ENCODE measurements at places on chromosomes 12 and 14.

GRCh38 chr12:85155791-85156190 lies 119.6 kb downstream of the LRRIQ1 start:
- no peak for DNase-seq

- DNase-seq, result no peak
Observed at GRCh38 chr12:89789862-89790261, 81.2 kb upstream of the ATP2B1 start.

DNA sequence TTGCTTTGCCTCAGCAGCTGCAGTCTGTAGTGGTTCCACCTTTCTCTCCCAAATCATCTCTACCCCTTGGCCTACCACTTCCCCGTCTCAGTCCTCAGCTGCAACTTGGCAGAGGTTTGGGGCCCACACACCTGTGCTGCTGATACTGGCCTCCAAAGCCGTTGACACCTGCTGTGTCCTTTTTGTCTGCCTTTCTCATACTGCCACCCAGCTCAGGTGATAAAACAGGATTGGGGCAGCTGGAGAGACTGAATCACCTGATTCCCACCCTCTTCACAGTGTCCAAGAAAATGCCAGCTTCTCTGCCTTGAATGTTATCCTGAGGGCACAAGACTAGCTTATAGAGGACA lies 103.7 kb downstream of the ETV6 start:
- DNase-seq, result no peak

GRCh38 chr12:14454098-14454907 lies 88.8 kb downstream of the ATF7IP start:
- no peak for DNase-seq

DNA sequence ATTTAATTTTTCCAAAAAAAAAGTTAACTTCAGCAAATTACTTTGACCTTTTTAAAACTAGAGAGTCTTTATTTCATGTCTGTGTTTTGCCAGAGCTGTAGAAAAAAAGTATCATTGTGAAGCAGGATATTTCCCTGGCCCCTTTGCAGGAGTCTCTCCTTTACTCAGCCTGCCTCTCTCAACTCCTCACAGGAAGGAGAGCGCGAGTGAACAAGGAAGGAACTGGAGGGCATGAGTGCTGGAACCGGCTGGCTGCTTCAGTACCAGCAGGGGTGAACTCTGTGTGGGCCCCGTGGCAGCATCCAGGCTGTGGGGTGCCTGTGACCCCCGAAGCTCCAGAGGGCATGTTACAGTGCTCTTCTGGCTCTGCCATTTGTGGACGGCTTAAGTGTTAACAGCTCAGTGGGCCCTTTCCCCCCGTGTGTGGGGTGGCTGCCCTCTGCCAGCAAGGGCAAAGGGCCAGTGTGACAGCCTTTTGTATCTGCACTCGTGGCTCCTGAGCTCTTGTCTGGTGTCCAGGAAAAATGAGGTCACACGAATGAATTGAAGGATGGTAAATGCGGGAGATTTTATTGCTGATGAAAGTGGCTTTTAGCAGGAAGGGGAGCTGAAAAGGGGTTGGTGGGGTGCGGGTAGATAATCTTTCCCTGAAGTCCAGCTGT lies 76.6 kb upstream of the KCNH3 start:
- DNase-seq, result no peak

DNA sequence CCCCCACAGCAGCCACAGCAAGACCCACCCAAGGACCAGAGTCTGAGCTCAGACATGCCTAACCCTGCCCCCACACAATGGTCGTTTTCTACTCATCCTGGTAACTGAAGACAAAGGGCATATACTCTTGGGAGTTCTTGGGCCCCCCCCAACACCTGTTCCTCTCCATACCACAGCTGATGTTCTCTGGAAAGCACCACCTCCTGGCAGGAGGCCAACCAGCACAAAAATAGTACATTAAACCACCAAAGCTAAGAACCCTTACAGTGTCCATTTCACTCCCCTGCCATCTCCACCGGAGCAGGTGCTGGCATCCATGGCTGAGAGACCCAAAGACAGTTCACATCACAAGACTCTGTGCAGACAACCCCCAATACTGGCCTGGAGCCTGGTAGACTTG lies 80.6 kb upstream of the DAAM1 start:
- DNase-seq, result no peak

- DNase-seq, result no peak
Observed at GRCh38 chr12:11711651-11712327, 62.3 kb downstream of the ETV6 start.

DNA sequence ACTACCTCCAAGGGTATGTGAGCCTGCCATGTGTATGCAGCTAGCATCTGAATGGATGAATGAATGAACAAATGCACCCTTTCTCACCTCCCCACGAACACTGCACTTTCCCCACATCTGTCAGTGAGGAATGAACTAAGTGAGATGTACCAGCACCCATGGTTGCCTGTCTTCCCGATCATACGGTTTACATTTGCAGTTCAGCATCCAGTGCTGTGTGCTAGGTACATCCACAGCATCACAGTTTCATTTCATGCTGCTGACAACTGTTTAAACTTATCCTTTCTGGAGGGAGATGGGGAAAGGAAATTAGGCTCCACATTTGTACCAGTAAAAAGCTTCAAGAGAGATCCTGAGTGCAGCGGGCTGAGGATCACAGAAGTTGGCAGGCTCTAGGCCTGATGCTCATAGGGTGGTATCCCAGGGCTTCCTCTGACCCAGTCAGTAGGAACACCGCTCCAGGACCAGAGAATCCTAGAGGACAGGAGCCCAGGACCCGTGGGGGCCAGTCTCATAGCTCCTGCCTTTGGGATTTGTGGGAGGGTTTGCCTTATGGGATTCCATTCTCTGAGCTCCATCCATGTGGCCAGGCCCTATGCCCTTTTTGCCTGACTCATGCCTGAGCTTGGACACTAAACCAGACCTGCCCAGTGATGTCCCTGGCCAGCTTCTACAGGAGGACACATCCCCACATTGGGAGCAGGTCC lies 294.5 kb downstream of the CACNA1C start:
- DNase-seq, result no peak

DNA sequence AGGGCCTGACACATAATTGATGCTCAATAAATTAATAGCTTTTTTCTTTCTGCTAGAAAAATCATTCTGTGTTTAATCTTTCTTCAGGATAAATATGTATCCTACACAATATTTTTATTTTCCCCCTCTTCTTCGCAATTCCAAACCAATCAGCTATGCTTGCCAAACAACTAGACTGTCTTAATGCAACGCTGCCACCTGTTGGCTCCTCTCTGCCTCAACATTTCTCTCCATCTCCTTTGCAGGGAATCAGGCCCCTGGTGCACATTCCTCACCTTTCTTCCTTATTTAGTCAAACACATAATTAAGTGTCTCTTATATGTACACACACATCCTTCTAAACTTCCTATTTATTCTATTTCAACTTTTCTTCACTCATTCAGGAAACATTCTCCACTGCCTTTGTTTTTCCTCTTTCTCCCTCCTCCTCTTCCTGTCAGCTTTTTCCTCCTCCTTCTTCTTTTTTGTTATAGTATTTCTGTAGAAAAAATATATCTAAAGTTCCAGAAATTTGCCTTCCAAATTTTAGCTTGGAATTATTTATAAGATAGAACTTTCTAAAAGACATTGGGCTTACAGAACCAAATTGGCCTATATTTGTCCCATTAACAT lies 406.0 kb downstream of the PRKD1 start:
- no peak for DNase-seq

- DNase-seq, result peak; percentile 40
Observed at GRCh38 chr12:108856428-108857157, 790 bp downstream of the SSH1 start.

GRCh38 chr14:74656964-74657363 lies 44.9 kb upstream of the LTBP2 start:
- no peak for DNase-seq

DNA sequence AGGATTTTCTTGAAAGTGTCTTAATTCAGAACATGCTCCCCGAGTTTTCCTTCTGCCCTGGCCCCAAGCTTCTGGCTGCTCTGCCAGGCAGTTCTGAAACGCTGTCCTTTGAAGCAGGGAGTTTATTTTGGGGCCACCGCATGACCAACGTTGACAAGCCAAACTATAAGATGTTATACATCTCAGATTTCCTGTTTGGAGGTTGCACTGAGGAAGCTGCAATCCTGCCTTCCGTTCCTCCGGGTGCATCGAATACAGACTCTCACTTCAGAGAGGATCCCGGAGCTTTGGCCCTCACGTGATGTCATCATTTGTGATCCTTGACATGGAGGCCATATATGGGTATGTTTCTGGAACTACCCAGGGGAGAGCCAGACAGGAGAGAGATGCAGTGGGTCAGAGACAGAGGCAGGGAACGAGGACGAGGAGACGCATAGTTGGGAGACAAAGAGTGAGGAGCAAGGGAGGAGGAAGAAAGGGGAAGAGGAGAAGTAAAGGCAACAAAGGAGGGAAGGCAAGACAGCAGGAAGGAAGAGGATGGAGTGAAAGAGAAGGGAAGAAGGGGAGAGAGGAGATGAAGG lies at the start of gene ASB2:
ASB2 (minus strand) TSS at position 94 of the 581 bp plus-strand sequence. CDS start 12,031 bp downstream, outside the sequence.
- no peak for DNase-seq

GRCh38 chr12:6833189-6833890 lies 5.1 kb downstream of the P3H3 start:
- DNase-seq, result no peak

GRCh38 chr12:14853961-14854360 lies 10.6 kb upstream of the ART4 start:
- DNase-seq, result no peak

DNA sequence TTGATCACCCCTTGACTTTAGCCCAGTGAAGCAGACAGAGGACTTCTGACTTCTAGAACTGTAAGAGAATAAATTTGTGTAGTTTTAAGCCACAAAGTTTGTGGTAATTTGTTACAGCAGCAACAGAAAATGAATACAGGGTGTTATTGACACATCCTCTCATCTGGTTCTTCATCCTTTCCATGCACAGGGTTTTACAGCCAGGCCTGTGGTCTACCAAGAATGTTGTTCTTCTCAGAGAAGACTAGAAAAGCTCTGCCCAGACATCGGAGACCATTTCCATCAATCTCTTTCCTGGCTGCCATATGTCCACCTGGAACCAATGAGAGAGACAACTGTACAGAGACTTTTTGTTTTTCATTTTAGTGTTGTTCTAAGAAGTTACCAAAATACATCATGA lies 308.2 kb upstream of the AMIGO2 start:
- DNase-seq, result no peak

DNA sequence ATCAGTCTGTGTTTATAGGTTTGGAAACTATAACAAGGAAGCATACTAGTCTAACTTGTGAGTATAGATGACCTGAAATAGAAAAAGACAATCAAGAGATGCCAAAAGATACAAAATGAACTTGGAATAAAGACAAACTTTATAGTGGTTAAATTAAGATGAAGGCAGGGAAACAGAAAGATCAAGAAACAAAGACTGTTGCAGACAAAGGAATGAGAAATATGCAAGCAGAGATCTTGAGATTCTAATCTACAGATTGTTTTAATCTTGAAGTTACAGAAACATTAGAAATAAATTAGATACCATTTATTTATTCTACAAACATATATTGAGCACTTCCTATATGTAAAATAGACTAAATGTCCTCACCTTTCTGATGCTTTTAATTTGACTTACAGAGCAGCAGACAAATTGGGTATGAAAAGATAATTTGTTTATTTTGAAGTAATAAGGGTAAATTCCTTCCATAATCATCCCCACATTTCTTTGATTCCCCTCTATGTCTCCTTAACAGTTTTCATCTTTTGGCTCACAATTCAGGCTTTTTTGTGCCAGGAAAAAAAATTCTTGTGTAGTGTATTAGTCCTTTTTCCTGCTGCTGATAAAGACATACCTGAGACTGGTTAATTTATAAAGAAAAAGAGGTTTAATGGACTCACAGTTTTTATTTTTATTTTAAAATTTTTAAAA lies 134.4 kb downstream of the KITLG start:
- no peak for DNase-seq

- DNase-seq, result no peak
Observed at GRCh38 chr12:94977766-94978468, 25.6 kb downstream of the NDUFA12 start.

GRCh38 chr14:73763396-73763795 lies 49.2 kb upstream of the PNMA1 start:
- no peak for DNase-seq

DNA sequence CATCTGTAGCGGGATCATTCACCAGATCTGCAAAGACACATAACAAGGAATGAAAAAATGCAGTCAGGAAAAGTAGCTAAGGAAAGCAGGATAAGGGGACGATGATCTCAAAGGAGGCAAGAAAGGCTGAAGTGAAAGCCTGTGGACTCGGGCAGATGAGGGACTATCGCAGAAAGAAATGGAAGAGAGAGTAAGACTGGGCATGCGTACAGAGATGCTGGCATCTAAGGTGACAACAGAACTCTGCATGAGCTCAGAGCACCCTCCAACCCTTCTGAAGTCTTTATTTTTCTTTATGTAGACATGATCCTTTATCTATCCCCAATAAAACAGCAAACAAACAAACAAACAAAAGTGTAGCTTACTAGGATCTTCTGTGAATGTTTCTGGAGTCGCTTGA lies 7.2 kb downstream of the MFAP5 start:
- no peak for DNase-seq

DNA sequence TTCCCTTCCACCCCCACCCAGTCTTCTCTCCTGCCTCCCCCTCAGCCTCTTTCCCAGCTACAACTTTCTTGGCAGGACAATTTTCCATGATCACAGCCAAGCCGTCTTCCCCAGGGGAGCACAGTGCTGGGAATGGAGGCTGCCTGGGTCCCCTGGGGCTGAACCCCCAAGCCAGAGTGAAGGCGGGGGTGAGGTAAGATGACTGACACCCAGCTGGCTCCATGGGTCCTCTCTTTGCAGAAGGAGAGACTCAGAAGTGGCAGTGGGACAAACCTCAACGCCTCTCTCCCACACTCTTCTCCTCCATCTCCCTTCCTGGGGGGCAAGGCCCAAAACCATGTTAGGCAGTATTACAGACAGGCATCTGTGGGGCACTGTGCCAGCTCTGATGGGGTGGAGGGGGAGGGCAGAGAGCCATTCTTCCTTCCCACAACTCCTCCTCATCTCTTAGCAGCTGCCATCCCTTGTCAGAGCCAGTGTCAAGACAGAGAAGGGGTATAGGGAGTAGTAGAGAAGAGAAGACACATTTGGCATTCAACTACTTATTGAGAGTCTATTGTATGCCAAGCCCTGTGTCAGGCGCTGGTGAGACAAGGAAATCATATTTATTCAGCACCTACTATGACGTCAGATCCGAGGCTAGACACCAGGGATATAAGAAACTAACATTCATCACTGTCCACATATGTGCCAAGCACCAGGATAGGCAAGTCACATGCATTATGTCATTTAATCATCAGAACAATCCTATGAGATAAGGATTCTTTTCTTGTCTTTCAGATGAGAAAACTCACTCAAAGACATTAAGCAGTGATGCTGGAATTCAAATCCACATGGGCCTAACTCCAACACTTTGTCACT lies 3.6 kb downstream of the ITGA7 start:
- DNase-seq, result no peak

GRCh38 chr12:82593901-82594396 lies 92.8 kb upstream of the TMTC2 start:
- DNase-seq, result no peak

DNA sequence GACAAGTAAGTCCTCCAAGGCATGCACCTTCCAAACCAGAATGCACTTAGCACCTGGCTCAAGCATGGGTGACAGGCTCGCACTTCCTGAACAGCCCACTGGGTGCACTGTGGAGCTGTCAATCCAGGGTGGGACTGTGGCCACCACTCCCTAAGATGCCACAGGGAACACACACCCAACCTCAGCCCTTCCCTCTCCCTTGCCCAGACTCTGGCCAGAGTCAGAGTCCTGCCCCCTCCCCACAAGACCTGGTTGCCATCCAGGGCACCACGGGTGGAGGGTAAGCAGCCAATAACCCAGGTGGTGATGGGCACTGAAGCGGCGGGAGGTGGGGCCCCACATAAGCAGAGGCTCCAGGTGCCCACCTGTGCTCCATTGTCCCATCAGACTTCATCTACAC lies 160.6 kb downstream of the MYRFL start:
- no peak for DNase-seq

GRCh38 chr12:27460471-27460978 lies 14.0 kb downstream of the SMCO2 start:
- no peak for DNase-seq
